ENCODE measurements at places on chromosomes 12 and 14. TPM values are rescaled to one million over a fixed set of nuclear protein-coding genes. Genes with fewer than 3 reads are reported as not detected.

EXOC3L4 gene
- not detected for total RNA-seq

DNA sequence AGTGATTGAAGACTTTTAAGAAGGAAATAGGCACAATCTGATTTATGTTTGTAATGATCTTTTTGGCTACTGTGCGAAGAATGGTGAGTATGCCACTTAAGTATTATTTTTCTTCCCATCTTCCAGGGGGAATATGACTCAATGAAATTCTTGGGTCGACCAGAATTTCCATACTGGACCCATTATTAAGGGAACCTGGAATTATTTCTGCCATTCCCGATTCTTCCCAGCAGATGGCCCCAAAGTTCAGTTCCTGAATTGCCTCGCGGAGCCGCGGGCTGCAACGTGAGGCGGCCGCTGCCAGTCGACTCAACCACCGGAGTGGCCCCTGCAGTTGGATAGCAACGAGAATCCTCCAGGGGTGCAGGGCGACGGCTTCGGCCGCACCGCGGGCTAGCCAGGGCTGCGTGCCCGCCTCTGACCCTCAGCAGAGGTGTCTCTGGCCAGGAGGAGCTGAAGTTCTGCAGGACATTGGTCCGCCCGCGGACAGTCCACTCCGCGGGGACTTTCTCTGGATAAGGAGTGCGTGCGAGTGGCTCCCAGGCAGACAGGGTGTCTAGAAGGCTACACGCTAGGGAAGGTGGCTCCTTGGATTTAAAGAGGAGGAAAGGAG lies 628 bp upstream of the TSHR start:
- H3K36me3 ChIP-seq, result peaks cover 3% of the 10 kb centered on the region
- peak overlapping the region; percentile 78 for H3K4me3 ChIP-seq
- DNase-seq, result peak; percentile 79
- peak overlapping the region; percentile 71 for H3K27ac ChIP-seq
- peaks cover 23% of the 10 kb centered on the region for H3K27me3 ChIP-seq

- no peaks in the 10 kb centered on the region for H3K4me1 ChIP-seq
- H3K27me3 ChIP-seq, result no peaks in the 10 kb centered on the region
- no peak overlapping the region for H3K4me3 ChIP-seq
- peaks cover 8% of the 10 kb centered on the region for H3K36me3 ChIP-seq
- no peak for DNase-seq
These were observed 61.4 kb downstream of the SLC16A7 start for GRCh38 chr12:59657266-59657665.

DIO2 gene
- total RNA-seq, result not detected

GRCh38 chr14:92154283-92154942 lies 32.6 kb downstream of the CPSF2 start:
- H3K27me3 ChIP-seq, result no peaks in the 10 kb centered on the region
- no peak for DNase-seq
- no peak overlapping the region for H3K27ac ChIP-seq
- H3K36me3 ChIP-seq, result peaks cover 60% of the 10 kb centered on the region

DNA sequence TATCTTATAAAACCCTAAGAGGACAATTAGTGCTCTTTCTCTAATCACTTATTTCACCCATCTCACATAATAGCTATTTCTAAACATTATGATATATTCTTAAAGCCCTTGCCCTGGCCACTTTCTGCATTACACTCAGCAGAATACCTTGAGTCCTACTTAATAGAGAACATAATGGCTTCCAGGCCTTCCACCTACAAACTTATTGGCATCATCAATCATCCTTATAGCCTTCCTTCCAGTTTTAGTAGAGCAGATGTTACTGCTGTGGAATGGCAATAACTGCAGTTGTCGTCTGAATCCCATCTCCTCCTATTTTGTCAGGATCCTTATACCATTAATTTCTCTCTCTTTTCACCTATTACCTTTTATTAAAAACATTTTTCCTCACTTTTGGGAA lies 1127.4 kb downstream of the LRFN5 start:
- no peaks in the 10 kb centered on the region for H3K4me1 ChIP-seq
- H3K4me3 ChIP-seq, result no peak overlapping the region
- no peaks in the 10 kb centered on the region for H3K27me3 ChIP-seq

DNA sequence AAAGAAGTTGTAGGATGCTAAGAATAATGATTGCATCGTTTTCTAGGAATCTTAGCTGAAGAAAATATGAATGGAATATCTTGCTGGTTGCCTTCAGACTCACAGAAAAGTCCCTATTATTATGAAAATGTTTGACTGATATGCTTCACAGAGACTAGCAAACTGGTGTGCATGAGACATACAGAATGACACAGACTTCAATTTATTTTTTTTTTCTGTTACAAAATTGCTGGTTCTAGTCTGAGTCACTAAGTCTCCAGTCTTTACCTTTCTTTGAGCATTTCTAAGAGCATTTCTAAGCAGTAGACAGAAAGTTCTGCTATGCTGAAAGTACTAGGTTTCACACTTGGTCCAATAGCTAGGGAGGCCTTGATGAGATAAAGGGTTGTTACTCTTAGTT lies 377.6 kb upstream of the ATP2B1 start:
- H3K4me3 ChIP-seq, result no peak overlapping the region
- DNase-seq, result no peak
- H3K27ac ChIP-seq, result no peak overlapping the region
- no peaks in the 10 kb centered on the region for H3K36me3 ChIP-seq
- H3K4me1 ChIP-seq, result peaks cover 10% of the 10 kb centered on the region

GRCh38 chr12:3553221-3553620 lies 62.2 kb downstream of the PRMT8 start:
- H3K36me3 ChIP-seq, result no peaks in the 10 kb centered on the region
- H3K4me1 ChIP-seq, result no peaks in the 10 kb centered on the region
- H3K27me3 ChIP-seq, result peaks cover 17% of the 10 kb centered on the region

- no peaks in the 10 kb centered on the region for H3K27me3 ChIP-seq
- H3K4me1 ChIP-seq, result peaks cover 59% of the 10 kb centered on the region
- no peak overlapping the region for H3K27ac ChIP-seq
- no peak for DNase-seq
These were observed 3.2 kb downstream of the OSBPL8 start for GRCh38 chr12:76556368-76556767.

AMN gene
- 0.95 TPM for total RNA-seq

DNA sequence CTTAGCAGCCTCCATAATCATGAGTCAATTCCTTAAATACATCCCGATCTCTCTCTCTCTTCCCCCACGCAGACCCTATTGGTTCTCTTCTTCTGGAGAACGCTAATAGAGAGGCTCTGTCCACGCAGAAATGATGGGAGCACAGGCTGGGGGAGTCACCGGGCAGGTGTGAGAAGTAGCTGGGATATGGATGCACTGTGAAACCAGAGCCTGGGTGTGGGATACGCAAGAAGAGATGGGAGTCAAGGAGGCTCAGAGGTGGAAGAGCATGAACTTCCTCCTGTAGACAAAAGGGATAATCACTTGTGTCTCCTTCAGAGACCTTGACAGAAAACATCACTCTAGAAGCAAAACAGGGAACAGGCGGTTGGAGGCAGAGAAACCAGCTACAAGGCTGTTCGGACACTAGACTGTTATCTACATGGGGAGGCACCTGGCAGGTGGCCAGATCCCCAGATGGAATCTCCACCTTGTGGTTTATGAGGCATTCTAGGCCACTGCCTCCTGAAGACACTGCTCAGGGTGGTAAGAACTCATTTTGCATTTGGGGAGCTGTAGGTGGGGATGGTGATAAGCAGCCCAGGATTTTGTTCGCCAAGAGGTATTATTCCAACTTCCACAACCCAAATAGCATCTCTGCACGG lies 7.2 kb upstream of the SELPLG start:
- H3K4me3 ChIP-seq, result no peak overlapping the region
- H3K27ac ChIP-seq, result no peak overlapping the region
- no peak for DNase-seq
- peaks cover 45% of the 10 kb centered on the region for H3K4me1 ChIP-seq
- no peaks in the 10 kb centered on the region for H3K27me3 ChIP-seq

GRCh38 chr14:31018057-31018645 lies 7.3 kb upstream of the AP4S1 start:
- H3K4me3 ChIP-seq, result no peak overlapping the region
- no peaks in the 10 kb centered on the region for H3K27me3 ChIP-seq
- H3K27ac ChIP-seq, result no peak overlapping the region
- no peak for DNase-seq
- peaks cover 16% of the 10 kb centered on the region for H3K4me1 ChIP-seq

DNA sequence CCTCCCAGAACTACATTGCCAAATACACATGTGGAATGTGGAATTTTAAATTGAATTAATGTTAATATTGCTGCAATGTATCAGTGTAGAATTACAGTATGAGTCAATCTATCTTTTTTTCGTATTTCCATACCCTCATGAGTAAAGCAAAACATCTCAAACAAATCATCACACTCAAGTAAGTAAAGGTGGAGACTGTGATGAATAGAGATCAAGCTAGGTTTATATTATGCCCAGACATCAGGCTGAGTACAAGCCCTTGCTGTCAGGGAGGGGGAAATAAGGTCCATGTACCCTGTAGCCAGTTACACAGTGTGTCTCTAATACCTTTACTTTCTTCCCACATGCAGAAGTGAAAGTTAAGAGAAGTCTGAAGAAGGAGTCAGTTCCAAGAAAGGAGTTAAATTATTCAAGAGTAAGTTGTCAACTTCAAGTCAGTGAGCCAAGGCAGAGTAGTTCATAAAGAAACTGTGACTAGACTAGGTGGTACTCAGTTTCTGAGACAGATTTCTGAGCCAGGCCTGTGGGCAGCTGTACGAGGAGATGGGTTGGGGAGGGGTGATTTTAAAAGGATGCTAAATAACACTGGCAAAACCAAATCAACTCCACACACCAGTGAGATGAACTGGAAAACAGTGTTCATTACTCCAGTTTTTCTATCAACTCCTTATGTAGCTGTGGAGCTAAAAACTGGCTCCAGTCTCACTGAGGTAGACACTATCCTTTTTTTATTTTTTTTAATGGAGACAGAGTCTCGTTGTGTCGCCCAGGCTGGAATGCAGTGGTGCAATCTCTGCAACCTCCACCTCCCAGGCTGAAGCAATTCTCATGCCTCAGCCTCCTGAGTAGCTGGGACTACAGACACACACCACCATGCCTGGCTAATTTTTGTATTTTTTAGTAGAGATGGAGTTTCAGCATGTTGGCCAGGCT lies 23.8 kb upstream of the STK38L start:
- no peaks in the 10 kb centered on the region for H3K36me3 ChIP-seq
- H3K27ac ChIP-seq, result peak overlapping the region; percentile 26
- no peaks in the 10 kb centered on the region for H3K27me3 ChIP-seq
- H3K4me3 ChIP-seq, result no peak overlapping the region
- no peak for DNase-seq
- peaks cover 9% of the 10 kb centered on the region for H3K4me1 ChIP-seq

HVCN1 gene
- 28.6 TPM for total RNA-seq

DNA sequence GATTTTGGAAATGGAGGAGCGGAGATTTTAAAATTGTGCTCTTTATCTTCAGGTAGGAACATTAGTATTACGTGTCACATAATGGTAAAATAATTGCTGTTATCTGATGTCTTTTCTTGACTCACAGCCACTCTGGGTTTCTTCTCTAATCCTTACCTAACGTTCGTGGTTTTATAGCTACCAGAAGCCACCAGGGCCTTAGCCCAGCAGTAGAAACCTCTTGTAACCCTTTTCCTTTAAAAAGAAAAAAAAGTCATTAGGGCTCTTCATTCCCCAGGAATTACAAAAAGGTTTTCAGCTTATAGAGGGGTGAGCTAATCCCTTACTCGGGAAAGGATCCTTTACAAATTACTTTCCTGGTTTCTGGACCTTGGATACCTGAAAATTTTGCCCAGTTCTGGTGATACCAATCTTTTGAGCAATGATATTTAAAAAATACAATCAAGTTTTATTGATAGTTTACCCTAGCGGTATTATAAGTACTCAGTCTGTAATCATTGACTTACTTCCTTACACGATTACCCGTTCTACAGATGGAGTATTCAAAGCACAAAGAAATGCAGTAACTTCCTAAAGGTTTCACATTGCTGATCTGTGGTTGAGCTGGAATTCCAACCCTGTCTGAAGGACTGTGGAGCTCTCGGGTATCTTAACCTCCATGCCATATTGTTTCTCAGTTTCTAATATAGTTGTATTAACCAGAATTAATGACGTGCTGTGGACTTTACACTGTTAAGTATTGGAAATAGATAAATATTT lies 1.6 kb downstream of the GABARAPL1 start:
- H3K4me1 ChIP-seq, result peaks cover 32% of the 10 kb centered on the region
- no peak for DNase-seq
- H3K36me3 ChIP-seq, result peaks cover 10% of the 10 kb centered on the region
- peak overlapping the region; percentile 92 for H3K4me3 ChIP-seq
- H3K27ac ChIP-seq, result peak overlapping the region; percentile 94

- DNase-seq, result no peak
- no peaks in the 10 kb centered on the region for H3K36me3 ChIP-seq
- no peaks in the 10 kb centered on the region for H3K27me3 ChIP-seq
- no peaks in the 10 kb centered on the region for H3K4me1 ChIP-seq
- no peak overlapping the region for H3K27ac ChIP-seq
- no peak overlapping the region for H3K4me3 ChIP-seq
These were observed 436.0 kb upstream of the FBXO33 start for GRCh38 chr14:39868251-39868650.

- no peaks in the 10 kb centered on the region for H3K4me1 ChIP-seq
- no peak overlapping the region for H3K4me3 ChIP-seq
- H3K27ac ChIP-seq, result no peak overlapping the region
- peaks cover 65% of the 10 kb centered on the region for H3K27me3 ChIP-seq
- H3K36me3 ChIP-seq, result peaks cover 10% of the 10 kb centered on the region
These were observed 16.0 kb downstream of the NKX2-1 start for GRCh38 chr14:36503771-36504741.

- DNase-seq, result no peak
- peaks cover 9% of the 10 kb centered on the region for H3K4me1 ChIP-seq
- no peak overlapping the region for H3K27ac ChIP-seq
These were observed 8.7 kb downstream of the KRT71 start for GRCh38 chr12:52543985-52544883.

DNA sequence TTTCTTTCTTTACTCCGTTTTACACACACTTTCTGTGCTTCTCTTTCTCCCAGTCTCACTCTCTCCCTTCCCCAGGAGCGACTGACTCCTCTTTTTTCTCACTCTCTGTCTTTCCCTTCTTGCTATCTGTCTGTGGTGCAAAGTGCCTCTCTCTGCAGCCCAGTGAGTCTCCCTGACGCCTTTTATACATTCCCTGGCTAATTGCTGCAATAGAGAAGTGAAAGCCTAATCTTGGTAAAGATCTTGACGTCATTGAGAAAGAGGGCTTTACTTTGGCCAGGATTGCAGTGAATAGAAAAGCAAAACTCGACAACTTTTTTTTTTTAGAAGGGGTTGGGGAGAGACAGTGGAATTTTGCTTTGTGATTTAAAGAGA lies 706 bp upstream of the DIO2 start:
- DNase-seq, result no peak
- H3K4me1 ChIP-seq, result no peaks in the 10 kb centered on the region
- H3K27me3 ChIP-seq, result no peaks in the 10 kb centered on the region
- H3K27ac ChIP-seq, result no peak overlapping the region

GRCh38 chr12:113399490-113399889 lies 4.2 kb downstream of the SDS start:
- H3K27me3 ChIP-seq, result peaks cover 2% of the 10 kb centered on the region
- no peak overlapping the region for H3K4me3 ChIP-seq
- no peak overlapping the region for H3K27ac ChIP-seq

- H3K27ac ChIP-seq, result no peak overlapping the region
- peaks cover 7% of the 10 kb centered on the region for H3K27me3 ChIP-seq
- H3K4me1 ChIP-seq, result no peaks in the 10 kb centered on the region
- H3K4me3 ChIP-seq, result no peak overlapping the region
These were observed 8.8 kb downstream of the TCL1B start for GRCh38 chr14:95695051-95695450.
